NCI-H187 treated with DMSO at 0.1 percent for 48 hours (cell line): ENCODE measurements at places on chromosomes 5 and 9.

- DNase-seq, result no peak
Observed at GRCh38 chr9:14994738-14995137, 84.5 kb upstream of the FREM1 start.

GRCh38 chr9:113543982-113544303 lies 80.4 kb downstream of the RGS3 start:
- no peak for DNase-seq

DNA sequence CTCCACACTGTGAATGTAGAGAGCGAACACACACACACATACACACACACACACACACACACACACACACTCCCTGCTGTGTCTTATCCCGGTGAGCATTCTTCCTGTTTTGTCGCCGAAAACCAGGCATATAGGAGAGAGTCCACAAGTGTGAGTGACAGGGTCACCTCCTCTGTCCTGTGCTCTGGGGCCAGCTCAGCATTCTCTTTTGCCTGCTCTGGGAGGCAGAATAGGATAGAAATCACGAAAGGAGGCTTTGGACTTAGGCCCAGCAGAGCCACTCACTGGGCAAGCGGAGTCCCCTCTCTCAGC lies 3.0 kb downstream of the LAMC3 start:
- DNase-seq, result no peak

DNA sequence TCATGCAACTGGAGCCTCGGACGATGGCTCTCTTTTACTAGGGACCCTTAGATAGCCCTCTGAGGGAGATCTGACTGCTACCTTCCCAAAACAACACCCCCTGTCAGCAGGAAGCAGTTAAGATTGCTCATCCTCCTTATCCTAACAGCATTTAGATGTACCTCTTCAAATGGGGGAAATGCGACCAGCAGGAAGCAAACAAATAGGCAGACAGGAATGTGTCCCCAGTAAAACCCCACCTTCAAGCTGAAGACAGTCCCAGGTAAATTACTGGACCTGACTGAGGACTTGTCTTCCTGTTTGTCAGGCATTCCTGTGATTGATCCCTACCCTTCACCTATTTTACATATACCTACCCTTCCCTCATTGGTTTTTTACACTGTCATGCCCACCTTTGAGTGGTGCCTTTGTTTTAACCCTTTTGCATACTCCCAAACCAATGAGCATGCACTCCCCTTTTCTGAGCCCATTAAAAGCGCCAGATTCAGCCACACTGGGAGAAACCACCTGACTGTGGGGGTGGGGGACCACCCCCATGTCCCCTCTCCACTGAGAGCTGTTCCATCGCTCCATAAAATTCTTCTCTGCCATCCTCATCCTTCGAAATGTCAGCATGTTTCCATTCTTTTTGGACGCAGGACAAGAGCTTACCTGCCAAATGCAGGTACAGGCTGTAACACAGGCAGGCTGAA lies 954.0 kb upstream of the CDH6 start:
- no peak for DNase-seq

DNA sequence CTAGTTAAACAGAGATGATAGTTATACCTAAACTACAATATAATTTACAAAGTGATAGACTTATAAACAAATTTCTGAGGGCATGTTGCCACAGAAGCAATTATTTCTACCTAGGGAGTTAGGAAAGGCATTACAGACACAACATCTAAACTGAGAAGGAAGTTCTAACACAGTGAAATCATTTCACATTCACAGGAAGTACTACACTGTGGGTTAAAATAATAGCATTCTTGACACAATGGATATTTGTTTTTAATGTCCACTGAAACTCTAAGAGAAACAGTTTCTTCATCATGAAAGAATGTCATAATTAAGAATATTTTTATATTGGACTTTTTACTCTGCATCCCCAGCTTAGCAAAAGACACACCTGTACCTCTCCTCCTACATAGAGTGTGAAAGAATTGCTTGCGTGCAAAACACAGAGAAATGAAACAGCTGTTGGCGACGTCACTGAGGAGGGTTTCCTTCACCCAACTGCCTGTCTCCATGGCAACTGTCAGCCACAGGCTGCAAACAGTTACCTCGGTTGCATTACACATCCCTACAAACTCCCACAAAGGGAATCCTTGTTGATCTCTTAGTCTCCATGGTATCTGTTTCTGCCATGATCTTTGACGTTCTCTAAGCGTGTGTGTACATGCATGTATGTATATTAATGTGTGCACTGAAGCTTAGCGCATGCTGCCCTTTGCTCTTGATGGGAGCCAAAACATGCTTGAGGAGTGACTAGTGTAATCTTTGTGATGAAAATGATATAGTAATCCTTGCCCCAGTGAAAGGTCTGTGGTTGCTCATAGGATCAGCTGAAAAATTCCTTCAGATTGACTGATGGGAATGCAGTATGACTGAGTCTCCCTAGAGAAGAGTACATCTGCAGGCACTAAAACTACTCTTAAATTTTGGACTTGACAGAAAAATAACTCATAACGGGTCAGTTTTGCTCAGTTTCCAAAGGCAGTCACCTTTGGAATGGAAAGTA lies 168.5 kb downstream of the ACTL7B start:
- no peak for DNase-seq

DNA sequence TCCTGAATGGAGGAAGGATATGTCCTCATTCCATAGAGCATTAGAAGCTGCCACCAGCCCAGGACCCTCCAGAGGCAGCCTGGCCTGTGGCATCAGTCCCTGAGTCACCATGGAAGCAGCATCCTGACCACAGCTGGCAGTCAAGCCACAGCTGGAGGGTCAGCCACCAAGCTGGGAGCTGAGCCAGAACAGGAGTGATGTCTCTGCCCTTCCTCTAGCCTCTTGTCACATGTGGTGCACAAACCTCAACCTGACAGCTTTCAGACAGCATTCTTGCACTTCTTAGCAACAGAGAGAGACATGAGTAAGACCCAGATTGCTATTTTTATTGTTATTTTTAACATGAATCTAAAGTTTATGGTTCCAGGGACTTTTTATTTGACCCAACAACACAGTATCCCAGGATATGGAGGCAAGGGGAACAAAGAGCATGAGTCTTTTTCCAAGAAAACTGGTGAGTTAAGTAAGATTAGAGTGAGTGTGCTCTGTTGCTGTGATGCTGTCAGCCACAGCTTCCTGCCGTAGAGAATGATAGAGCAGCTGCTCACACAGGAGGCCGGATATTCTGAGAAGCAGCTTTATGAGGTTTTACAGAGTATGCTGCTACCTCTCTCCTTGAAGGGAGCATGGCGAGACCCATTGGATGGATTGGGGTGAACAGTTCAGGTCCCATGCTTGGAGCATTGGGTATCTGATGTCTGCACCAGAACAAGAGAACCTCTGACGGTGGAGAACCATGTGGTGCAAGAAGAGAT lies 13.0 kb upstream of the CYFIP2 start:
- no peak for DNase-seq

DNA sequence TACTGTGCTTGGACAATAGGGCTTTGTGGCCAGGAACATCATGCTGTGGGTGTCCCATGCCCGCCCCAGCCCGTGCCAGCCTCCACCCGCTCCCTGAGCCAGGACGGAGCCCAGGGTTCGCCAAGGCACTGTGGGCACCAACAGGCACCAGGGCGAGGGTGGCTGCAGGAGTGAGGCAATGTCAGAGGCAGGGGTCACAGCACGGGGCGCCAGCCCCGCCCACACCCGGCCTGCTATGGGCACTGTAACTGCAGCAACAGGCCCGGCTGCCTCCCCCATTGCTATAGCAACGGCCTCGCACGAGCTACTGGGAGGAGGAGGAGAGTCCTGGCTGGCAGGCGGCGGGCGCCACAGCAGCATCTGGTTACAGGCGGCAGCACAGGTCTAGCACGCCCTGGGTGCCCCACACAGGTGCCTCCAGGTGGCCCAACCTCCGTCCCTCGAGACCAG lies 2.5 kb downstream of the ABCA2 start:
- peak; percentile 21 for DNase-seq

DNA sequence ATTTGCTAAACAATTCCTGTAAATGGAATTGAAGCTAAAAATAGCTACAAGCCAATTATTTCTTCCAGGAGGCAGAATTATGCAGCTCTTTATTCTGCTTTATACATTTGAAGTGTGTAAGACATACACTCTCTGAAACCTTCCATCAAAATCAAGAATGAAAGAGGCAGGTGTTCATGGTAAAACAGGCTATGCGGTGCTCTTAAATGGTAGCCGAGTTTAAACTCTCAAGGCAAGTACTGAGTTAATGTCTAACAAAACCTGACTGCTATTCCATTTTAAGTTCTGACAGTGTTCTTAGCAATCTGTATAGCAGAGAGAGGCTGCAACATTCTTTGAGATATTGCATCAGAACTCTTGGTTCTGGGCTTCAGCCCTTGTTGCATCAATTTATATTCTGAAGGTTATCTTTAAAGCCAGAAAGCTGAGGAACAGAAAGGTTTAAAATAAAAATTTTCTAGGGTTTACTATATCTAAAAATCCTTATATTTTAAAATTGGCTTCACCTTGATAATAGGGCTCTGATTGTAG lies 248.3 kb upstream of the CCNG1 start:
- DNase-seq, result no peak
